T-helper 17 cell (primary cell): ENCODE measurements at places on chromosomes 12 and 14. TPM values are rescaled to one million over a fixed set of nuclear protein-coding genes. Genes with fewer than 3 reads are reported as not detected.

GRCh38 chr14:59844186-59844812, 26.3 kb downstream of the RTN1 start:
- no peak for DNase-seq
- no peak overlapping the region for H3K4me3 ChIP-seq
- H3K27me3 ChIP-seq = peaks cover 10% of the 10 kb centered on the region
- no peak overlapping the region for H3K27ac ChIP-seq
- H3K4me1 ChIP-seq = no peaks in the 10 kb centered on the region
- no peaks in the 10 kb centered on the region for H3K36me3 ChIP-seq

Gene L2HGDH
- total RNA-seq = 1.8 TPM

DNA sequence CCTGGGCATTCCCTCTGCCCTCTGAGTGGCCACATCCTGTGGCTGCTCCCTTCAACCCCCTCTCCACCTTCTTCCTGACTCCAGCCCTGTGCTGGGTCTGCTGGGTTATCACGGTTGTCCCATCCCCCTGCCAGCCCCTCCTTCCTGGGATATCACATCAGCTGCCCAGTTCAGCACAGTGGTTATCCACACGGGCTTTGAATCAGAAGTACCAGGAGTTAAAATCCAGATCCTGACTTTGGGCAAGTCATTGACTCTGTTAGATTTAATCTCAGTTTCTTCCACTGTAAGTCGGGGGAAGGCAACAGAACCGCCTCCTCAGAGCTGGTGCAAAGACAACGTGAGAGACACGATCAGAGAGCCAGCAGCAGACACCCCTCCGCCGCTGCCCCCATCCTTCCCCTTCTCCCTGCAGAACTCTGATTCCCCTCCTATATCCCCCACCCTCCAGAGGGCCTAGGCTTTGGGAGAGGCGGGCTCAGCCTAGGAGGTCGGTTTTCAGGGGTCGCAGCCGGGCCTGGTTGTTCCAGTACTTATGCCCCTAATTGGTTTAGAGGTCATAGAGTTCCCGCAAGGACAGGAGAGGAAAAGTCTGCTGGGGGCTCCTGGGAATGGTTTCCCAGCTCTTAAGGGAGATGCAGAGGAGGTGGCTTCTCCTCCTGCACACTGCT, 42.5 kb downstream of the PRIMA1 start:
- H3K27me3 ChIP-seq = peaks cover 18% of the 10 kb centered on the region
- no peak for DNase-seq
- H3K36me3 ChIP-seq = no peaks in the 10 kb centered on the region
- H3K4me3 ChIP-seq = no peak overlapping the region

- H3K36me3 ChIP-seq = no peaks in the 10 kb centered on the region
- no peak overlapping the region for H3K27ac ChIP-seq
- DNase-seq = no peak
- H3K4me3 ChIP-seq = no peak overlapping the region
- H3K4me1 ChIP-seq = no peaks in the 10 kb centered on the region
These were observed 41.1 kb downstream of the SERPINA3 start for GRCh38 chr14:94653321-94653720.

GRCh38 chr12:22979854-22980469, 355.0 kb downstream of the ETNK1 start:
- no peak overlapping the region for H3K27ac ChIP-seq
- no peak overlapping the region for H3K4me3 ChIP-seq
- DNase-seq = no peak
- peaks cover 6% of the 10 kb centered on the region for H3K27me3 ChIP-seq
- no peaks in the 10 kb centered on the region for H3K36me3 ChIP-seq
- H3K4me1 ChIP-seq = no peaks in the 10 kb centered on the region

DNA sequence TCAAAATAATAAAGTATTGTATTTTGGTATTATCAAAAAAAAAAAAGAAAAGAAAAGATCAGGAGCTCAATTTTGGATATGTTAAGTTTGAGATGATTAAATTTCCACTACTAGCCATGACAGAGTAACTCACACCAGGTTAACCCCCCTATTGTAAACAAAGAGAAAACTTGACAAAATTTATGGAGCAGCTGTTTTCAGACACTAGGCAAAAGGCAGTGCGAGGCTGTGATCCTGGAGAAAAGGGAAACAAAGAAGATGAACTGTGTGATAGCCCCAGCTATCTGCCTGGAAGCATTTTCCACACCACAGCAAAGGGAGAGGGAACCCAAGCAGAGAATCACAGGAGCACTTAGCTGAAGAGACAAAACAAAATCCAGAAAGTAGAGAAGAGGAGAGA, 145.0 kb downstream of the KIF21A start:
- H3K4me1 ChIP-seq = no peaks in the 10 kb centered on the region
- H3K4me3 ChIP-seq = no peak overlapping the region
- H3K36me3 ChIP-seq = peaks cover 10% of the 10 kb centered on the region
- no peak for DNase-seq
- no peaks in the 10 kb centered on the region for H3K27me3 ChIP-seq
- H3K27ac ChIP-seq = no peak overlapping the region
